ENCODE measurements at places on chromosomes 13 and 19.

DNA sequence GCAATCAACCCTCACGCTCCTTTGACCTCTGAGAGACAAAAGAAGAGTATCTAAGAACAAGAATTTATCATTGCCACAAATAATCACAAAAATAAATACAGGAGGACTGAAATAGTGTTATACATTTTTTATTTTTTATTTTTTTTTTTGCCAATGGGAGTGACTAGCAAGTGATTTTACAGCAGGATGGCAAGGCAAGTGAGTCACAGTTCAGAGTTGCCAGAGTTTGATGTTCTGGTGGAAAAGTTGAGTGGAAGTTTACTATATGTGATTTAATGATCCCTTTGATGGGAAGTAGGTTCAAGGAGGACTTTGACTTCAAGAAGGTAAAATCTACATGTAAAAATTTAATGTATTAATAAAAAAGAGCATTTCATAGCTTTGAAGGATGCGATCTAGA lies 2691.4 kb downstream of the PCDH9 start:
- DNase-seq: no peak

DNA sequence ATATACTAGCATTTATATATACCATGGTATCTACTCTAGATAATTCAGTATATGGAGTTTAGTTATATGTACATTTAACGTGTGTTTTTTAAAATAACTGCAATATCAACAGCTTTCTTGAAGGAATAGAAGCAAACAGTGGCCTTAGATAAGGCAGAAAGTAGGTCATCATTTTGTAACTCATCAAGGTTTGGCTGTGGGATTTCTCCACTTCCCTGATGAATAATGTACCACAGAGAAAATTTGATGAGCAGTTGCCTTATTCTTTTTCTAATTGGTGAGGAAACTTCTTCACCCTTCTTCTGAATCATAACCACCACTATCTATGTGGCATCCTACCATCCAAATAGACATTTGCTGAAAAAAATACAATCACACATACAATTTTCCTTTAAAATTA lies 590.2 kb upstream of the SPRY2 start:
- DNase-seq: no peak

DNA sequence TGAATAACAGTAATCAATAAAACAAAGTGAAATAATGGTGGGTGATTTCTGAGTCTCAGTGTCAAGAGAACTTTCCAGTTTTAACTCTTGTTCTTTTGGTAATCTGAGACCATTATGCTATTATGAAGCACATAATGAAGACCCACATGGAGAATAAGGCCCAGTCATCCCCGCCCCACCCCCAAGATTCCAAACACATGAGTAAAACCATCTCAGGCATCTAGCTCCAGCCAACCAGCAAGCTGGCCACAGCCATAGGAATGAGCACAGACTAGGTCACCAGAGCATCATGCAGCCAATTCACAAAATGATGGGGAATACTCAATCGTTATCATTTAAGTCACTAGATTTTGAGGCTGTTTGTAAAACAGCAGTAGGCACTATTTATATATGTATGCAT lies 1769.0 kb upstream of the PCDH20 start:
- DNase-seq: no peak

DNA sequence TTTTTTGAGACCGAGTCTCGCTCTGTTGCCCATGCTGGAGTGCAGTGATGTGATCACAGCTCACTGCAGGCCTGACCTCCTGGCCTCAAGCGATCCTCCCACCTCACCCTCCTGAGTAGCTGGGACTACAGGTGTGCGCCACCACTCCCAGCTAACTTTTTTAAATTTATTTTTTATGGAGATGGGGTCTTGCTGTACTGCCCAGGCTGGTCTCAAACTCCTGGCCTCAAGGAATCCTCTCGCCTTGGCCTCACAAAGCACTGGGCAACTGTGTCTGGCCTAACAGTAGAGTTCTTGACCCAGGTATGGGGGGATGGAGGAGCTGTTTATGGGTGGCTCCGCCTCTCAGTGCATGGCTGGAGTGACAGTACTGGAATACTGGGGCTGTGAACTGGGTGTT lies 59.6 kb downstream of the SMARCA4 start:
- DNase-seq: no peak

DNA sequence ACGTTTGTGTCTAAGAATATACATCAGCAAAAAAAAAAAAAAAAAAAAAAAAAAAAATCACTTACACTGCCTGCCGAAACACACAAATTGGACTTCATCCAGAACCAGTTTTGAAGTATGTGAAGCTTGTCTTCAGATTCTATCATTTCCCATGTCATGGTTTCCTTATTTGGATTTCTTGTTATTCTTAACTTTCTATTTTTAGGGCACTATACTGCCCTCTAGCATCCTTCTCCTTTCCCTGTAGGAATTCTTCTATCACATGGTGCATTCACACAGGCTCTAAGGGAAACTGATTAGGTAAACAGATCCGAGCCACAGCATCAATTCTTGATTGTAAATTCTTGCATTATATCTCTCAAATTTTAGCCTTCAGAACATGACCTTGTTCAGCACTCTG lies 1507.5 kb downstream of the OLFM4 start:
- no peak for DNase-seq

- no peak for DNase-seq
These were observed 201.8 kb upstream of the MIR17HG start for GRCh38 chr13:91145571-91146205.

DNA sequence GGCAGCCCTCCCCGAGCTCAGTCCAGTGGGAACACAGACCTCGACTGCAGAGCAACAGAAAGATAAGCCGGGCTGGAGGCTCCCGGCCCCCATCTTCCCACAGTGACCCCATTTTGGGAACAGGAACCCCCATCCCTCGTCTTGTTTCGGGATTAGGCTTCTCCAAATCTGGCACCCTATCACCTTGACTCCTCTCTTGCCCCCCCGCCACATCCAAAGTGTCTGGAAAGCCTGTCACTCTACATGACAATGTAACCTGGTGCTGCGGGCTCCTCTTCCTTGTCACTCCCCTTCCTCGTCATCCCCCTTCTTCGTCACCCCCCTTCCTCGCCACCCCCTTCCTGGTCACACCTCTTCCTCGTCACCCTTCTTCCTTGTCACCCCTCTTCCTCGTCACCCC lies 10.1 kb downstream of the PAK4 start:
- DNase-seq: no peak

- DNase-seq: no peak
These were observed 1.4 kb downstream of the PLA2G4C start for GRCh38 chr19:48108997-48109782.

DNA sequence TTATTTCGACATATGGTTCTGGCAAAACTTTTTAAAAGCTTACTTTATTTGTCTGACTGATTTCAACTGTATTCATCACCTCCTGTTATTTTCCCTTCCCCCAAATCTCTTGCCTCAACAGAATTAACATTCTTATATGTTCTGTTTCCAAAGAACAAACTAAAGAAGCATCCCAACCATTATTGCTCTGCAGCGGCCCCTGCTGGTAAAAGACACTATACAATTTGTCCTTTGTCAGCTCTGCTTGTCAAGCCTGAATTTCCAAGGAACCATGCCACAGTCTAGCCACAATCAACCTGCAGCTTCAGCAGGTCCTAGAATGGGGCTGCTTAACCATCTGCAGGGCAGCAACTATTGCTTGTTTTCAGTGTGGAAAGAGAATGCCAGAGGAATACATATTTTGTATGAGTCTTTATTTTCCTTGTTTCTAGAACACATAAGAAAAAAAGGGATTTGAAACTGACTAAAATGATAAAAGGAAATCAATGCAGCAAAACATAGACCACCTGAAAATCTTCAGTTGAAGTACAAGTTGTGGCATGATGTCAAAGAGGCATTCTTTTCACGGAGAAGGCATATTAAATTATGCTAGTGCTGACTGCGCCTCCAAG lies 845.3 kb downstream of the DIAPH3 start:
- peak; percentile 94 for DNase-seq

- no peak for DNase-seq
These were observed 53.4 kb downstream of the FLT3 start for GRCh38 chr13:28046981-28047380.

DNA sequence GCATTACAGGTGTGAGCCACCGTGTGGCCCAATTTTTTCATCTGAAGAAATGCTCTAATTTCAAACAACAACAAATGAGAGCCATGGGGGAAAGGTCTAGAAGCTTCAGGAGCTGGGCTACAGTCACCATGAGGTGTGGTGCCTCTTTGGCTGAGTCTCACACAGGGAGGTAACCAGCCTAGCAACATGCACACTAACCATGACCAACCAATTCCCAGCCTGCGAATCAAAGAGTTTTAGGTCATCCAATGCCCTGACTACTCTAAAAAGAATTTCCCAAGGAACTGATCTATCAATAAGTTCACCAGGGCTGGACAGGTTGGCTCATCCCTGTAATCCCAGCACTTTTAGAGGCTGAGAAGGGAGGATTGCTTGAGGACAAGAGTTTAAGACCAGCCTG lies 29.9 kb downstream of the PBX4 start:
- DNase-seq: no peak

- DNase-seq: no peak
These were observed 339.2 kb downstream of the MYO16 start for GRCh38 chr13:108968566-108968965.

DNA sequence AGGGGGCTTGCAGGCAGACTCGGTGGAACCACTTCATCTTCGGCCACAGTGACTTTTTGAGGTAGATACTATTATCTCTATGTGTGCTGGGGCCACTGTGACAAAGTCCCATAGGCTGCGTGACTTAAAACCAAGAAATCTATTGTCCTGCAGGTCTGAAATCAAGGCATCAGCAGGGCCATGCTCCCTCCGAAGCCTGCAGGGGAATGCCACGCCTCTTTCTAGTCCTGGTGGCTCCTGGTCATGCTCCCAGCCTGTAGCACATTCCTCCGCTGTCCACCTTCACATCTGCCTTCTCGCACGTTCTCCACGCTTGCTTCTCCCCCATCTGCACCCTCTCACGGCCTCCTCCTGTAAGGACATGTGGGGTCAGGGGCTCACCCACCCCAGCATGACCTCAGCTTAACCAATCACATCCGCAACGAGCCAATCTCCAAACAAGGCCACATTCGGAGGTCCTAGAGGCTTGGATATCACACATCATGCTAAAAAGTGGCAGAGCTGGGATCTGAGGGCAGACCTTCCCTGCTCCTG lies 21.0 kb upstream of the RAB20 start:
- DNase-seq: peak; percentile 21

DNA sequence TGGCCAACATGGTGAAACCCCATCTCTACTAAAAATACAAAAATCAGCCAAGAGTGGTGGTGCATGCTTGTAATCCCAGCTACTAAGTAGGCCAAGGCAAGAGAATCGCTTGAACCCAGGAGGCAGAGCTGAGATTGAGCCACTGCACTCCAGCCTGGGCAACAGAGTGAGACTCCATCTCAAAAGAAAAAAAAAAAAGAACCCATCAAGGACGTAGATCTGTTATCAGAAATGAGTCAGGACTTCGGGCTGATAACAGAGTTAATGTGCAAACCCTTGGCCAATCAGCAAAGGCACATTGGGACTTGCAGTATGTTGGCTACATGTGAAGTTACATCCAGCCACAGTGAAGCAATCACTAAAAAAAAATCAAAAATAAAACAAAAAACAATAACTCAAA lies 4.8 kb upstream of the LGALS7B start:
- DNase-seq: no peak

DNA sequence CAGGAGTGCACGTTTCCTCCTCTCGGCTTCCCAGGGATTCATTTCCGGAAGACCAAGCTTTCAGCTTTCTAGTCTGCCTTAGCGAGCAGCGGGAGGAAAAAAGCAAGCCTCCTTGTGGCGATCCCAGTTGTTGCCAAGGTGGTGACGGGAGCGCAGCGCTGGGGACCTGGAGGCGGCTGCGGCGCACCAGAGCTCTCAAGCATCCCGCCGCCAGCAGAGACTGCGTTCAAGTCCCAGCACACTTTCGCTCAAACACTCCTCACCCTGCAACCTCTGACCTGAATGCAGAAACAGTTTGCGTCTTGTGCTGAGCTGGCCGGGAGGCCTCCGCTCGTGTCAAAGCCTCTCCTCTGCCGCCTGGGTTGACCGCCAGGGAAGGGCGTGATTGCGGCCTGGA lies 4.9 kb downstream of the GSX1 start:
- DNase-seq: no peak

GRCh38 chr13:63838366-63839110 lies 2422.9 kb upstream of the PCDH20 start:
- peak; percentile 69 for DNase-seq

DNA sequence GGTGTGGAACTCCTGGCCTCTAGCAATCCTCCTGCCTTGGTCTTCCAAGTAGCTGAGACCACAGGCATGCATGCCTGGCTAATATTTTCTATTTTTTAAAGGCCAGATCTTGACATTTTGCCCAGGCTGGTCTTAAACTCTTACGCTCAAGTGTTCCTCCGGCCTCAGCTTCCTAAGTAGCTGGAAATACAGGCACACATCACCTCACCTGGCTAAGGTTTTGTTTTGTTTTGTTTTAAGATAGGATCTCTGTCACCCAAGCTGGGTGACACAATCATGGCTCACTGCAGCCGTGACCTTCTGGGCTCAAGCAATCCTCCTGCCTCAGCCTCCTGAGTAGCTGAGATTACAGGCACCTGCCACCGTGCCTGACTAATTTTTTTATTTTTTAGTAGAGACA lies 5.5 kb upstream of the RLN3 start:
- no peak for DNase-seq

DNA sequence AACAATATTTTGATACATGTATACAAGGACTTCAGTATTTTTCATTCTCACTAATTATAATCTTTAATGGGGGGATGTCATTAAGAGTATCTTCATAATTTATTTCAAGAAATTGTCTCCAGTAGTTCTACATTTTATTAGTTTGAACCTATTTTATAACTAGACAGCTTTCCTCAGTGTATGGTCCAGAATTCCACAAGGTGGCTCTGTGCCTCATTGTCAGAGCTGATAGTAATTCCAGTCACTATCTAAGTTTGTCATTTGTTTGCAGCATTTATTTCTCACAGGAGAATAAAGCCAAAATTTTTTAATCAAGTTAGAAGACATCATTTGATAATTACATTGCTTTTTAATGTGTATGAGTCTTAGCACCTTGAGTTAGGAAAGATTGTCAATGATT lies 1633.0 kb upstream of the PCDH20 start:
- no peak for DNase-seq

GRCh38 chr13:64553411-64554129 lies 2676.6 kb downstream of the PCDH9 start:
- DNase-seq: no peak

GRCh38 chr13:24834902-24835510 lies 71.0 kb downstream of the RNF17 start:
- DNase-seq: no peak

DNA sequence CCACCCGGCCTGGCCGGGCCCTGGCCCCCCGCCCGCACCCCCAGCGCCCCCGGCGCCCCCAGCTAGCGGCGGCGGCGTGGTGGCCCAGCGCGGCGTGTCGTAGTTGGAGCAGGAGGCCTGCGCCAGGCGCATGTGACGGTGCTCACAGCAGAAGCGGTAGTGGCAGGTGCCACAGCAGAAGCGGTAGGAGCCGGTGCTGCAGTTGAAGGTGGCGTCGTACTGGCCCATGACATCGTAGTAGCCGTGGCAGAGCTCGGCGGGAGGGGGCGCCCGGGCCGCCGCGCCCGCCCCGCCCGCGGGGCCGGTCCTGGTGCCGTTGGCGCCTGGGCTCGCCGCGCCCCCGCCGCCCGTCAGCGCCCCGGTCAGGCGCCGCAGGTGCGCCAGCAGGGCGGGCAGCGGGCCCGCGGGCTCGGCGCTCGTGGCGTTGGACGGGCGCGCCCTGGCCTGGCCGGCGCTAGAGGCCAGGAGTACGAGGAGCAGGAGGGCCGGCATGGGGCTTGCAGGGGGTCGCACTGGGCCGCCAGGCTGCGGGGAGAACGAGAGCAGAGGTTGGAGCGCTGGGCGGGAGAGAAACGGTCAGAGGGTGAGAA lies 633 bp downstream of the SHISA7 start:
- peak; percentile 78 for DNase-seq
